ENCODE measurements at places on chromosomes 6 and 20.

GRCh38 chr6:490251-491037, 98.9 kb downstream of the IRF4 start:
- DNase-seq = no peak

- no peak for DNase-seq
These were observed 49.7 kb downstream of the THEMIS start for GRCh38 chr6:127851197-127851596.

GRCh38 chr6:106512048-106512967, 117.0 kb downstream of the RTN4IP1 start:
- no peak for DNase-seq

DNA sequence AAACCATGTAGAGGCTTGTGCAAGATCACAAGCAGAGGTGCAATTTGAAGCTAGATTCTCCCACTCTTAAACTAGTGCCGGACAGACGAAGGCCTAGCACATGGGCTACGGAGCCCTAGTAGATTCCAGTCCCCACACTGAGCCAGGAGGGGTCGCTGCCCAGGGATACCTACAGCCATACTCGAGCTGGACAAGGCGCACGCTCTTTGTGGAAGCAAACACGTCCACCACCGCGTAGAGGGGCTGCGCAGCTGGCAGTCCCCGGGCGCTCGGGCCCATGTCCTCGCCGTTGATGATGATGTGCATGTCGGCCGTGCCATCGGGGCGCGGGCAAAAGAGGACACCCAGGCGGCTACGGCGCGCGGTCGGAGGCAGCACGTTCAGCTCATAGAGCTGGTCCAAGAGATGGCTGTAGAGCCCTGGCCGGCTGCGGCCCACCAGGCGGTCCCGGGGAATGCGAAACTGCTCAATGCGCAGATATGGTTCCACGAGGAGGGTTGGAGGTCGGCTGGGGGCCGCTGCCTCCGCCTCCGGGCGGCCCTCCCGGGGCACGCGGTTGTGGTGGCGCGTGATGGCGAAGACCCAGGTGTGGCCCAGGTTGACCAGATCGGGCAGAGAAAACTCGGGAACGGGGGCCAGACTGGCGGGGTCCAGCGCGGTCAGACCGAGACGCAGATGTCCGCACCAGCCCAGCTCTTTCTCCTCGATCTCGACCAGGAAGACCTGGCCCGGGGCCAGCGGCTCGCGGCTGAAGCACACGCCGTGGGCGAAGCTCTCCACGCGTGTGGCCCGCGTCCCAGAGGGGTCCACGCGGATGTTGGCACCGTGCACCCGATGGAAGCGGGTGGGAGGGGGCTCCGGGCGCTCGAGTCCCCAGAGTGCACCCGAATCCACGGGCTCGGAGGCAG, 677 bp downstream of the NEURL2 start:
- DNase-seq = peak; percentile 69

DNA sequence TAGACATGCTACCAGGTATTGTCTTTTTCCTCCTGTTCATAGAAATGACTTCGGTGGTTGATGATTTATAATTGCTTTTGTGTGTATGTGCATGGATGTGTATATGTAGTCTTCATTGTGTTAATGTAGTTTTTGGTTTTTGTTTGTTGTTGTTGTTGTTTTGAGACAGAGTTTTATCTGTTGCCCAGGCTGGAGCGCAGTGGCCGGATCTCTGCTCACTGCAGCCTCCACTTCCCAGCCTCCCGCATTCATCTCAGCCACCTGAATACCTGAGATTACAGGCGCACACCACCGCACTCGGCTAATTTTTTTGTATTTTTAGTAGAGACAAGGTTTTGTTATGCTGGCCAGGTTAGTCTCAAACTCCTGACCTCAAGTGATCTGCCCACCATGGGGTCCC, 75.2 kb downstream of the HFE start:
- no peak for DNase-seq

DNA sequence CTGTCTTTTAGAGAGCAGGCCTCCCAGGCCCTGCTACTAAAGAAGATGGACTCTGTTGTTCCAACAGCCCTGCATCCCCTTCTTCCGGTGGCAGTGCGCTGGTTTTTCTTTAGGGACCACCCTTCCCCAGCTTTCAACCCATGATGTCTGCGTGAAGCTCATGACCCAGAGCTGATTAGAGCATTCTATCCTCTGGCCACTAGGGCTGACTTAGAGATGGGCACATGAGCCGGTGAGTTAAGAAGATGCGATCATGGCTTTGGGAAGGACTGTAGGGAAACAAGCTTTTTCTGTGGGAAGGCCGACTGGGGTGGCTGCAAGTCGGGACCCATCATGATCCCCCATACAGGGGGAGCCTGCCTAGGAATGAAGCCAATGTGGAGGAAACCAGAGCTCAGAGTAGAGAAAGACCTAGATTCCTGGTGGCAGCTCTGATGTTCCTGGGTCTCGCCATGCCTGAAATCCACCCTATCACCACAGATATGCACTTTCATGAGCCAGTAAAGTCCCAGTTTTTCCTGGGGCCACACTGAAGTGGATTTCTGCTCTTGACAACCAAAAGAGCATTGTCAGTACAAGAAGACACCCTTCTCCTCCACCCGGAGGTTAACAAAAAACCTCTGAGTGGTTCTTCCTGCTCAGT, 29.1 kb upstream of the STX16 start:
- no peak for DNase-seq

DNA sequence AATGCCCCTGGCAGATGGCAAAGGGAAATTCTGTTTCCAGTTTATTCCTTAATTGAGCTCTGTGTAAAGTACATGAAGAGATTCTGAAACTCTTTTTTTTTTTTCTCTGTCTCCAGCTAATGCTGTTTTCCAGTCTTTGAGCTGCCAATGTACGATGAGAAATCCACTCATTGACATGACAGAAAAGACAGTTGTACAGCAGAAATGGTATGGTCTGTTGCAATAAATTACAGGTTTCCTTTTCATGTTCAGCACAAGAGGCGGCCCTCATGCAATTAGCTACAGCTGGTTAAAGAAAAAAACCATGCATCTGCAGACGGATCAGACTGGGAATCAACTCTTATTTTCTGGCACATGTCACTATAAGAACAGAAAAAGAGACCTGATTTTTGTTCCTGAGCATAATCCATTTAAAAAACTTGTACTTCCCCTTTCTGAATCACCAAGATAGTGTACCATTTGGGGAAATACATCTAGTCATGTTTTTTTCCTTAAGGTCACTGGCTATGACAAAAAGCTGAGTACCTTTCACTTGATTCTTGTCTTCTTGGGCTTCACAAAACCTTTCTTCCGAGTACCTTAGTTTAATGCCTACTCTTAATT, 289.8 kb upstream of the PREP start:
- no peak for DNase-seq

GRCh38 chr6:54264581-54265272, 43.5 kb upstream of the TINAG start:
- no peak for DNase-seq

All from brain pericyte (primary cell).